ENCODE measurements at places on chromosomes 7 and 10.

GRCh38 chr10:43284341-43284910 lies 17.6 kb upstream of the RASGEF1A start:
- no peak for DNase-seq

DNA sequence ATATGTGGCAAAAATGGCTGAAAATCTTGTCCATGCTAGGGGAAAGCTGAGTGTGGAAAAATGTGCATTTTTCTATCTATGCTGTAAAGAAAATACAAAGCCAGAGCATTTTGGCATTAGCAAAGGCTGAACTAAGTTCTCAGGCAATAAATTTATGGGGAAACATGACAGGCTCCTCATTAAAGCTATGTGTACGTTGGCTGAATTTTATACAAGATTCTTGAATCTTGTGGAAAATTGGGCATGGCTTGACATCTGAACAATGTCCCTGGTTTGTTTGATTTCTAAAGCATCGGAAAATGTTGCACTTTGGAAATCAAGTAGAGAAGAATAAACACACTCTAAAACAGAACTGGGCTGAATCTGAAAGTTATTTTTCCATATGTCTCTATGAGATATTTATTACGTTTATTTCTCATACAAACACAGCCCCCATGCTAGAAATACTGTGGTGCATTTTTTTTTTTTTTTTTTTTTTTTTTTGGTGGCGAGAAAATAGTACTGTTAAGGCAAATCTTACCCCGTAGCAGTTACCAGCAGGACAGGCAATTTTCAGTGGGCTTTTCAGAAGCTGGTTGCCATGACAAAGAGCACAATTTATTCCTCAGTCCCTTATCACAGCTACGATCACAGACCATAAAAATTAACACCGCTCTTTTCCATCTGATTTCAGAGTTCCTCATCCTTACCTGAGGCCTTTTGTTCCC lies 16.9 kb downstream of the CPA1 start:
- no peak for DNase-seq

DNA sequence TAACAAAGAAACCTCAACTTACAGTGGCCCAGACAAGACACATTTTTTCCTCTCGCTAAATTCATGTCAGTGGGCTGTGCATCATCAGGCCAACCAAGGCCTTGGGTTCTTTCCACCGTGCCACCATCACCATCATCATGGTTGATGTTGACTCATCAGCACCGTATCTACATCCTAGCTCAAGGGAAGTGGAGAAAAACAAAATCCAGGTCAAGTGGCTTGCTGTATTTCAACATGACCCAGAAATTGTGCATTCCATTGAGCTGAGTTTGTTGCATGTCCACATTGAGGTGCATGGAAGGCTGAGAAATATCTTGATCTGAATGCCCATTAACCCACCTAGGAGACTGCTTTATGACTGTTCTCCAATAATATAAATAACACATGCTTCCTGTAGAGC lies 312.4 kb upstream of the CDC14C start:
- DNase-seq, result no peak

- no peak for DNase-seq
Observed at GRCh38 chr10:70324951-70325781, 41.4 kb upstream of the NPFFR1 start.

GRCh38 chr10:101781655-101781983 lies 1.6 kb downstream of the NPM3 start:
- no peak for DNase-seq

DNA sequence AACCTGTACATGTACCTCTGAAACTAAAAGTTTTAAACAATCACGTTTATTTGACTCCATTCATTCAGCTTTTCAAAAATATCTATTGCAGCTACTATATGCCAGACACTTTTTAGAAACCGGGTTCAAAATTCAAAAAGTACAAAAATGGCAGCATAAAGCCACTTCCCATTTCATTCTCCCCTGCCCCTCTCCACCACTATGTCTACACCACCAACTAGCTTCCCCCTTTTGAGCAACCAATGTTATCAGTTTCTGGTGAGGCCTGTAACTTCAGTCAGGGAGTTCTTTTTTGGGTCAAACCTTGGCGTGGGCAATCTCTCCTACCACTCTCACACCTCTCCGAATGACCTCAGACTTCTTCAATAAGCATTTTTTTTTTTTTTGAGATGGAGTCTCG lies 11.5 kb upstream of the HHEX start:
- DNase-seq, result no peak

GRCh38 chr7:69605546-69605945 lies 7.3 kb downstream of the AUTS2 start:
- no peak for DNase-seq

- DNase-seq, result no peak
Observed at GRCh38 chr10:97434055-97434454, 8.1 kb downstream of the PGAM1 start.

DNA sequence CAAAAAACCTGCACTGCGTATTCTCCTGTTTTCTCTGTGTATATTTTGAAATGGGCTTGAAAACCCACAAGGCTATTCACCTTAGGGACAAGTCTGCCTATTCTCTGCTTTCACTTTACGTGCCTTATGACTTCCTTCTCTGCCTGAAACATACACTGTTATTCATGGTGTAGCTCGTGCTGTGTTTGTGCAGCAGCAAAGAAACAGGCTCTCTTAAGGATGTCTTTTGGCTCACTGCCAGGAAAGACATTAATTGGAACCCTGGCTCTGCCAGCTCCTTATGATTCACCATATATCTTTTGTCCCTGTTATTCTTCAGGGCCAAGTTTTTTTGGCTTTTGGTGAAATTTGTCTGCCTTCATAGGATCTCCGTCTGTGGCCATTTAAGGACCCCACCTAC lies 92.4 kb downstream of the TMEM106B start:
- no peak for DNase-seq

DNA sequence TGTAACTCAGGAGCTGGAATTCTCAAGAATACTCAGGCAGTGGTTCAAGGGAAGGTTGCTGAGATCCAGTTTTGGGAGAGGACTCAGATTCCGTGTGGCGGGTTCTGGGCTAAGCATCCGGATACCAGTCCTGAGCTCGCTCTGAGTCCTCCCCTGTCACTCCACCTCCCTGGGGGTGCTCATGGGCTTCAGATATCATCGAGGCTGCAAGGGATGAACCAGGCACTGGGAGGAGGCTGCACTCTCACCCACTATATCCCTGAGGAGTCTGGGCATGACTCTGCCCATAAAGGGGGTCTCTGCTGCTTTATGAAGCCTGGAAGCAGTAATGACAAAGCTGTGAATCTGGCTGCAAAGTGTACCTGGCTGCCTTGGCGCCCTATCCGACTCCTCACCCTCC lies 188.5 kb downstream of the TNS3 start:
- DNase-seq, result no peak
